KBM-7 (cell line): ENCODE measurements at places on chromosomes 16 and 17.

GRCh38 chr17:1487939-1488825, 4.3 kb downstream of the MYO1C start:
- no peak for DNase-seq

GRCh38 chr17:9611557-9611956, 33.8 kb upstream of the USP43 start:
- no peak for DNase-seq

DNA sequence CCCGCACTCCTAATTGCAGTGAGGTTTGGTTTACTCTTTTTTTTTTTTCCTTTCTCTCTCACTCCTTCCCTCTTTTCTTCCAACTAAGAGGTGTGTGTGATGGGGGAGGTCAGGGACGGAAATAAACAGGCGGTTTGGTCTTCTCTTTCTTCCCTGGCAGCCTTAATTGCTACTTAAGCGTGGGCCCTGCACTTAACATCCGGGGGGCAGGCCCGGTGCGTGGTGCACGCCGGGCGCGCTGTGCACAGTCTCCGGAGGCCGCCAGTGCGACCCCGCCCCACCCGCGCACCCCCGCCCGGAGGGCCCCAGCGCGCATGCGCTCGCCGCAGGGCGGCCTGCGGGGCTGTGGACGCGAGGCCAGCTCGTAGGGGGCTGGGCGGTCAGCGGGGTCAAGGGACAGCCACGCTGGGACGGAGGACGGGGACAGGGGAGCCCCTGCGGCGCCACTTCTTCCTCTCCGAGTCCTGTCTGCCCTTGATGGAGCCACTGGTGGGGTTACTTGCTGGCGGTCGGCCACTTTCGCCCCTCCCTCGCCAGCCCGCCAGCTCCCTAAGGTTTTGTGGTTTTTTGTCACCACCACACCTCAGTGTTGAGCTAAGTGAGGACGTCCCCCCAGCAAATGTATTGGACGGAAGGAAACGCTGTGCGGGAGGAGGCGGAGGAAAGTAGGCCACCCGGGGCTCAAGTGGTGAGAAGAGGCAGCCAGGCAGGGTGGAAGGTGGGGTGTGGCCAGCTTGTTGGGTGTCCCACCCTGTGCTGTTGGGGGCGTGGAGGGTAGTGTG, 120.9 kb downstream of the MRM1 start:
- peak; percentile 83 for DNase-seq

DNA sequence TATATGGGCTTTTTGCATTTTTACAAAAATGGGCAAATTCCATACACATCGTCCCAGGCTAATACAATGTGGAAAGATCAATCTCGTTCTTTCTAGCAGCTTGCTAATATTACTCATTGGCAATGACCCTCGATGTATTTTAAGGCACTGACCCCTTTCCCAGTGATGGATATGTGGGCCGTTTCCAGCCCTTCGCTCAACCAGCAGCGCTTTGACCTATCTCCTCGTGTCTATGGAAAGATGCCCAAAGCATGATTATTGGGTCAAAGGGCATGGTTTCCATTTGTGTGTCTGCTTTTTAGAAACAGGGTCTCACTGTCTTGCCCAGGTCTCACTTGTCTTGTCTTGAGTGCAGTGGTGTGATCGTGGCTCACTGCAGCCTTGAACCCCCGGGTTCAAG, 273.8 kb downstream of the MRTFB start:
- DNase-seq, result no peak

GRCh38 chr16:668519-669171, 713 bp downstream of the RHOT2 start:
- DNase-seq, result no peak

DNA sequence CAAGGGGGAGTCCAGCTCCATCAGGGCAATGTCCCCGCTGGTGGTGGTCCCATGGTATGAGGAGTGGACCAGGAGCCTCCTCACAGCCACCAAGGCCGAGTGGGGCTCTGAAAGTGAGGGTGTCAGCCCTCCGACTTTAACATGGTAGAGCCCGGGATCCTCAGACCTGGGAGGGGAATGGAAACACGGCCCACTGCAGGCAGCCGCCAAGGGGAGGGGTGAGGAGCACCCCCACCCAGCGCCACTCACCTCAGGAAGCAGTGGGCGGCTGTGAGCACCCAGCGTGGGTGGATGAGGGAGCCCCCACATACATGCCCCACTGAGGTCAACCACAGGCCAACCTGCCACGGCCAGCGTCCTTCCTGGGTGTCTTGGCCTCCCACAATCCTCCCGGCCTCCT, 10.8 kb downstream of the ZG16B start:
- no peak for DNase-seq

GRCh38 chr17:75850928-75851692, 4.0 kb downstream of the WBP2 start:
- no peak for DNase-seq

- no peak for DNase-seq
These were observed 13.6 kb upstream of the TERF2 start for GRCh38 chr16:69399361-69399760.

- no peak for DNase-seq
These were observed 196.4 kb upstream of the KIF2B start for GRCh38 chr17:53626286-53626685.

DNA sequence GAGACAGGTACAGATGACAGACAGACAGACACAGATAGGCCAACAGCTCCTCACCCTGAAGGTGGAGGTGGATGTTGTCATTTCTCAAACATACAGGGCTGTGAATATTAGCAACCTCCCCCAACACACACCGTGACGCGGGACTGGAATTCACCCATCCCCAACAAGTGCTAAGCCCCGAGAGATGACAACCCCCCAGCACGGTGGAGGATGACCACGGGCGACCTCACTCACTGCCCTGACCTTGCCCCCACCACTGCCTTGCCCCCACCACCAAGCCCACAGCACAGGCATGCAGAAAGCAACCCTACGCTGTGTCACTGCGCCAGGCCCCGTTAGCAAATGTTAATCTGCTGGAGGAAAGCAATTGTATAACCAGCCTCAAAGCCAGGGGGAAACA, 4.9 kb upstream of the KRT17 start:
- DNase-seq, result no peak

DNA sequence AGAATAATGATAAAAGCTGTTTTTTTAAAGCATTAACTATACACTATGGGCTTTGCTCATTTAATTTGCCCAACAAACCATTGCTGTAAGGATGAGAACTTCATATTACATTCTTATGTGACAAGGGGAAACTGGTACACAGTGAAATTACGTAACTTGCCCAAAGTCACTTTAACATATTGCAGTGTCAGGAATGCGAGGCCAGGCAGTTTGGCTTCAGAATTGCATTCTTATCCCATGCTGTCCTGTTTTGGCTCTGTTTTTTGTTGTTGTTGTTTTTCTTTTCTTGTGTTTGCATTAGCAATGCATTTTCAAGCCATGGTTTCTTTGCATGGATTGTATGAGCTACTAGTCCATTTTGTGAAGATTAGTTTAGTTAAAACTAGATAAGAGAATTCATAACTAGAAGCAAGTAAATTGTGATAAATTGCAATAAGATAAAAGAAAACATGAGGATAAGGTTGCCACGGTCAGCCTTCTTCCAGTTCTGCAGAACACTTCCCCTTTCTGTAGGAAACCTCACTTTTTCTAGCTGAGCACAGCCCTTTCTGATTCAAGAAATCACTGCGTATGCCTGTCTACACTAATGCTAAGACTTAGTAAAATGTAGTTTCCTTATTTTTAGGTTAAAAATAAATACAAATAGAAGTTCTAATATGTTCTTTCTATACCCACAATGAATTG, 221.3 kb upstream of the KCNJ16 start:
- no peak for DNase-seq

- no peak for DNase-seq
These were observed 141.8 kb downstream of the GRIN2A start for GRCh38 chr16:10040136-10041080.

DNA sequence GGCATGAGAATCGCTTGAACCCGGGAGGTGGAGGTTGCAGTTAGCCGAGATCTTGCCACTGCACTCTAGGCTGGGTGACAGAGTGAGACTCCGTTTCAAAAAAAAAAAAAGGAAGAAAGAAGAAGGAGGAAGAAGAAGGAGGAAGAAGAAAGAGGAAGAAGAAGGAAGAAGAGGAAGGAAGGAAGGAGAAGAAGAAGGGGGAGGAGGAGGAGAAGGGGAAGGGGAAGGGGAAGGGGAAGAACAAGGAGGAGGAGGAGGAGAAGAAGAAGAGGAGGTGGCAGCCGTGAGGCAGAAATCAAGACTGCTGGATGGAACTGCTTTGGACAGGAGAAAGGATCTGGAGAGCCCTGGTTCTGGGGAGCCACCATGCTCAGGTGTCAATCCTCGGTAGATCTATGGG, 29.7 kb upstream of the PEMT start:
- DNase-seq, result peak; percentile 38

DNA sequence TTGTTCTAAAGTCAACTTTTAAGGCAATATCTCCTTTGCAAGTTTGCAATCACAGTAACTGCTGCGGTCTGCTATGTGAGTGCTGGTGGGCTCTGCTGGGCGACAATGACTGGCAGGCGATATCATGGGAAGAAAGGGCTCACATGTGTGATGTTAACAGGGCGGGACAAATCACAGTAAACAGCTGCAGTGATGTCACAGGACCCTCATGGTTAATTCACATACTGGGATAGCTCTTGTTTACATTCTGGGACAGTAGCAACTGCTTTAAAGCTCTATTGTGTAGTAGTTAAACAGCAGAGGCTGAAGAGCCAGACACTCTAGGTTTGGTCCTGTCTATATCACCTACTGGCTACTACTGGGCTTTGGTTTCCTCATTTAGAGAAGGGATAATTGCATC, 257.2 kb upstream of the ASIC2 start:
- no peak for DNase-seq
